Small intestine (tissue), 16 donors: ENCODE measurements at places on chromosomes 7 and 10.

GRCh38 chr7:113071465-113071864 is 15.2 kb downstream of the GPR85 start:
- no peak for DNase-seq

GRCh38 chr7:17554341-17555015 is 256.0 kb downstream of the AHR start:
- DNase-seq = no peak

DNA sequence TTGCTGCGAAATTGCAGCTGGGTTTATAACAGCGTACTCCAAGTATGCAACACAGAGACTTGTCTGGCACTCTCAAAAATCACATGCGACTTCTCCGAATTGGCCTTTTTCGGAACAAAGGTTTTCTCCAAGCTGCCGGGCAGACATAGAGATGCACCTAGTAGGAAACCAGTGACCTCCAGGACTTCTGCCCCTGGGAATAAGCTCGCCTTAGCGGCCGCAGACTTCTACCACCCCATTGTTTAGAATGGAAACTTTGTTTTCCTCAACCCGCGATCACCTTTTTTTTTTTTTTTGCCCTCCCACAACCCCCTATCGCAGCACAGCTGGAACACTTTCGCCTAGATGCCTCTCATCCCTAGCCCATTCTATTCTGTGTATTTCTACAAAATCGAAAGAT is 4.9 kb upstream of the HOXA10 start:
- no peak for DNase-seq

GRCh38 chr10:75612904-75613684 is 181.7 kb downstream of the LRMDA start:
- no peak for DNase-seq

DNA sequence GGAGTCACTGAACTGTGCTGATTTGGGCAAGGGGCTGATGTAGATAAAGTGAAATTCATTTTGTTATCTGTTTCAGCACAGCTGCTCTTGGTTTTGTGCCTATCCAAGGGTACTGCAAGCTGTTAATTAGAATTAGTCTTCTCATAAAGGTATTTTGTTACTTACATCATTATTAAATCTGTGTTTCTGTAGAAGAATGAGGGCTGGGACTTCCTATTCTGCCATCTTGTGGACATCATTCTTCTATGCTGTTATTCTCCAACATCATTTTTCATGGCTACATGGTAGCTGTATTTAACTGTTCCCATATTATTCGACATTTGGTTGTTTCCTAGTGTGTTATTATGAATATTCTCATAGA is 76.2 kb upstream of the CCDC71L start:
- no peak for DNase-seq
